ENCODE measurements at places on chromosomes 6 and 20.

DNA sequence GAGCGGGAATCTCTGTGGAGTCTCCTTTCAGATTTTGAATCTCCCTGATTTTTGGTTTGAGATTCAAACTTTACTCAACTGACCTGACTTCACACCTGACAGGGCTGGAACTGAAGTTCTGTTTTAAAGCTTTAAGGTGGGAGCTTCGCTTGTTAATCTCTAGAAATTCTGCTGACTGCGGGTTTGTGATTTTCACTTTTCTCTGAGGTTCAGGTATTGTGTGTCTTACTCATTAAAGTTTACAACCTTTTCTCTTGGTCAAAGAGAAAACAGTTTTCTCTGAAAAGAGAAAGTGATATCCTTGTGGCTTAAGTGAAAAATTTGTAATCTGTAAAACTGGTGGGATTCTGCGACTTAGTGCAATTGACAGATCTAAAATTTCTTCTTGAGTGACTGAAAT, 20.7 kb upstream of the IGF2R start:
- H3K27ac ChIP-seq, result no peak overlapping the region
- no peak for DNase-seq
- H3K4me1 ChIP-seq, result no peaks in the 10 kb centered on the region
- H3K36me3 ChIP-seq, result no peaks in the 10 kb centered on the region
- no peaks in the 10 kb centered on the region for H3K27me3 ChIP-seq
- H3K4me3 ChIP-seq, result no peak overlapping the region

DNA sequence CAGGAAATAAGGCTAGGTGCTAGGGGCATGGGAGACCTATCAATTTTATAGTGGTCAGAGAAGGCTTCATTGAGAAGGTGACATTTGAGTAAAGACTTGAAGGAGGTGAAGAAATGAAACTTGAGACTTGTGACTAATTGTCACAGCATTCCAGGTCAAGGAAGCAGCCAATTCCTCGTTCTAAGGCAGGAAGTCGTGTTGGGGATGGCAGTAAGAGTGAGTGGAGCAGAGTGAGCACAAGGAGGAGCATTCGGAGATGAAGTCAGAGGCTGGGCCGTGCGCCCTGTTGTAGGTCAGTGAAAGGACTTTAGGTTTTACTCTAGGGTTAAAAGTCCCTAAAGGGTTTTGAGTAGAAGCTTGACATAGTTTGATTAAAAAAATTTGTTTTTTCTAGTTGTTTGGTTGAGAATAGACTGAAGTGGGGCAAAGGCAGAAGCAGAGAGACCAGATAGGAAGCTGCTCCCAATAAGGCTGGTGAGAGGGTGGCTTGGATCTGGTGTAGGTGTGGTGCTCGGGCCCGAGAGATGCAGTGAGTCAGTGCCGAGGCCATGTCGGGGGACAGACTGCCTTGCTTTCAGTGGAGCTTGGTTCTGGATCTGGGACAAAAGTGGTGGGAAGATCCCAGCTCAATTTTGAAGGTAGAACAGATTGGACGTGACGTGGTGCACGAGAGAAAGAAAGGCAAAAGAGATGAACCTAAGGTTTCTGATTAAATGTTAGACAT, 2.6 kb upstream of the RSPH3 start:
- H3K36me3 ChIP-seq, result no peaks in the 10 kb centered on the region
- H3K4me1 ChIP-seq, result peaks cover 17% of the 10 kb centered on the region
- no peak overlapping the region for H3K27ac ChIP-seq
- no peak overlapping the region for H3K4me3 ChIP-seq

GRCh38 chr6:62229231-62229630, 56.8 kb downstream of the KHDRBS2 start:
- no peak overlapping the region for H3K4me3 ChIP-seq
- H3K36me3 ChIP-seq, result no peaks in the 10 kb centered on the region
- H3K27me3 ChIP-seq, result no peaks in the 10 kb centered on the region
- DNase-seq, result no peak
- no peak overlapping the region for H3K27ac ChIP-seq

GRCh38 chr6:160274871-160275510, 16.4 kb upstream of the SLC22A2 start:
- H3K4me1 ChIP-seq, result no peaks in the 10 kb centered on the region
- no peaks in the 10 kb centered on the region for H3K36me3 ChIP-seq
- no peak overlapping the region for H3K4me3 ChIP-seq
- no peak overlapping the region for H3K27ac ChIP-seq
- DNase-seq, result no peak

- no peak for DNase-seq
- H3K27ac ChIP-seq, result no peak overlapping the region
- H3K4me3 ChIP-seq, result no peak overlapping the region
- H3K27me3 ChIP-seq, result no peaks in the 10 kb centered on the region
Observed at GRCh38 chr6:137610702-137611101, 116.5 kb upstream of the OLIG3 start.

- no peaks in the 10 kb centered on the region for H3K36me3 ChIP-seq
- no peaks in the 10 kb centered on the region for H3K27me3 ChIP-seq
- no peak for DNase-seq
- H3K4me3 ChIP-seq, result no peak overlapping the region
Observed at GRCh38 chr20:58448958-58449357, 59.9 kb downstream of the VAPB start.

- H3K36me3 ChIP-seq, result no peaks in the 10 kb centered on the region
- no peak overlapping the region for H3K27ac ChIP-seq
- H3K4me3 ChIP-seq, result no peak overlapping the region
- no peaks in the 10 kb centered on the region for H3K27me3 ChIP-seq
- no peak for DNase-seq
Observed at GRCh38 chr6:42429042-42429585, 22.6 kb downstream of the TRERF1 start.

- no peak overlapping the region for H3K27ac ChIP-seq
- no peaks in the 10 kb centered on the region for H3K36me3 ChIP-seq
- no peak for DNase-seq
- H3K27me3 ChIP-seq, result no peaks in the 10 kb centered on the region
Observed at GRCh38 chr6:155641603-155642002, 186.0 kb upstream of the NOX3 start.

DNA sequence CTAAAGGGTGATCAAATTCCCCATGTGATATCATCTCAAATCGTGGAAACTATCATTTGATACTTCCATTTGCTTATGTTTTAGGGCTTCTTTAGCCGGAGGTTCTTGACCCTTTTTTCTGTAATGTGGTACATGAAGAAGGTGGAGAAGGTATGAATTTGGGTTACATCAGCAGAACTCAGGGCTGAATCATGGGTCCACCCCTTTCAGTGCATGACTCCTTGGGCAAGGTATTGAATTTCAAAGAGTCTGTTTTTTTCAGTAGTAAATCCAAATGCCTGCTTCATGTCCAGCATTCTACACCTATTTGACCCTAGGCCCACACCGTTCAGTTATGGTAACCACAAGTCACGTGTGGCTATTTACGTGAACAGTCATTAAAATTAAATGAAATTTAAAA, 30.6 kb upstream of the QKI start:
- H3K27ac ChIP-seq, result no peak overlapping the region
- H3K36me3 ChIP-seq, result no peaks in the 10 kb centered on the region
- no peaks in the 10 kb centered on the region for H3K4me1 ChIP-seq
- H3K4me3 ChIP-seq, result no peak overlapping the region
- no peak for DNase-seq

GRCh38 chr6:91276315-91276714, 689.4 kb upstream of the MAP3K7 start:
- no peaks in the 10 kb centered on the region for H3K27me3 ChIP-seq
- no peak overlapping the region for H3K4me3 ChIP-seq
- no peak overlapping the region for H3K27ac ChIP-seq
- H3K36me3 ChIP-seq, result no peaks in the 10 kb centered on the region
- no peaks in the 10 kb centered on the region for H3K4me1 ChIP-seq

- no peaks in the 10 kb centered on the region for H3K27me3 ChIP-seq
- no peak for DNase-seq
- no peak overlapping the region for H3K4me3 ChIP-seq
- H3K4me1 ChIP-seq, result no peaks in the 10 kb centered on the region
Observed at GRCh38 chr20:63310265-63310991, 17.4 kb downstream of the COL20A1 start.

DNA sequence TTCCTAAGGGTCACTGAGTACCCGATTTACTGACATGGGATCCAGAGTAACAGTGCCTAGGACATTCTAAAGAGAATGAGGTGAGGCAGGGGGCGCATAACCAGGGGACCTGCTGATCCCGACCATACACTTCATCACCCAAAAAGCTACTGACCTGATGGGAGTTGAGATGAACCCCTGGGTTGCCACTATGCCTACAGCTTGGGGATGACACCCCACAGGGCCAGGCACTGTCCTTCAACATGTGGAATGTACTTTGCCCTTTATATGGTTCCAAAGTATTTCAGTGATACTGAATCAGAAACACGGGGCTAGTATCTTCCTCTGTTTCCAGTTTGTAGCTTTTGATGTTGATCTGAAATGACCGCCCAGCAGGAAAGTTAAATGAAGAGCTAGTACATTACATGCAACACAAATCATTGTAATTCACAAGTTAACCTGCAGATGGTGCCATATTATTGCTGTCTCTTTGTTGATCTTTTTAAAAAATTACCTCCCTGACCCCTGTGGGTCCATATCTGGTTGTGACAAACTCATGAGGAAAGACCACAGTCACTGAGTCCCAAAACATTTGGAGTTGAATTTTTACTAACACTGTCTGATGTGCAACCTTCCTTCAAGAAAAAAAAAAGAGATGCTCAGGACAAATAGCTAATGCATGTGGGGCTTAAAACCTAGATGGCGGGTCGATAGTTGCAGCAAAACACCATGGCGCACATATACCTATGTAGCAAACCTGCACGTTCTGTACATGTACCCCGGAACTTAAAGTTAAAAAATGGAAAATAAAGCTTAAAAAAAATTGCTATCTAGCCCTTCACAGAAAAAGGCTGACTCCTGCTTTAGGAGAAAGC, 42.7 kb upstream of the GCNT2 start:
- no peak overlapping the region for H3K4me3 ChIP-seq
- H3K27me3 ChIP-seq, result no peaks in the 10 kb centered on the region
- H3K36me3 ChIP-seq, result no peaks in the 10 kb centered on the region

DNA sequence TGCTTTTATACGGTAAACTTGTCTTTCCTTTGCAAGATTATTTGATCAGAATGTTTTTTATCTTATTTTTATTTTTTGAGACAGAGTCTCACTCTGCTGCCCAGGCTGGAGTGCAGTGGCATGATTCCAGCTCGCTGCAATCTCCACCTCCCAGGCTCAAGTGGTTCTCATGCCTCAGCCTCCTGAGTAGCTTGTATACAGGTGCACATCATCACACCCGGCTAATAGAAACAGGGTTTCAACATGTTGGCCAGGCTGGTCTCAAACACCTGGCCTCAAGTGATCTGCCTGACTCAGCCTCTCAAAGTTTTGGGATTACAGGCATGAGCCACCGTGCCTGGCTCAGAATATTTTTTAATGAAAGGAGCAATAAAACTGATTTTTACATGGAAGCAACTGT, 8.9 kb upstream of the LPIN3 start:
- H3K36me3 ChIP-seq, result no peaks in the 10 kb centered on the region
- no peak overlapping the region for H3K4me3 ChIP-seq
- H3K27me3 ChIP-seq, result no peaks in the 10 kb centered on the region
- DNase-seq, result no peak

GRCh38 chr6:146865756-146866379, 267.1 kb downstream of the ADGB start:
- H3K27me3 ChIP-seq, result no peaks in the 10 kb centered on the region
- DNase-seq, result no peak
- no peak overlapping the region for H3K27ac ChIP-seq
- H3K36me3 ChIP-seq, result no peaks in the 10 kb centered on the region

DNA sequence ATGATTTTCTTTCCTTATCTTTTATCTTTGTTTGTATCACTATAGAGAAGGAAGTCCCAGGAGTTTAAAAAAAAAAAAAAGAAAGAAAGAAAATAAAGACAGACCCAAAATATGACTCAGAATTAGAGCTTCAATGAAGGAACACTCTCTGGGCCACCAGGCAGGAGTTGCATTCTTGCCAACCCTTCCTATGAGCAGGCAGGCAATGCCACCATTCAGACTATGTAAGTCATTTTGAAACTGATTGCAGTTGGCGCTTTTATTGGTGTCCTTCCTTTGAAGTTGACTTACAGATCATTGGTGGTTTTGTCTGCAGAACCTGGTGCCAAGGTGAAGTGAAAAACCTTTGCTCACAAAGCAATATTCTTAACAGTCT, 50.3 kb downstream of the MYB start:
- H3K27me3 ChIP-seq, result no peaks in the 10 kb centered on the region
- no peak overlapping the region for H3K4me3 ChIP-seq
- no peak for DNase-seq
- no peak overlapping the region for H3K27ac ChIP-seq
- H3K36me3 ChIP-seq, result no peaks in the 10 kb centered on the region
- no peaks in the 10 kb centered on the region for H3K4me1 ChIP-seq

DNA sequence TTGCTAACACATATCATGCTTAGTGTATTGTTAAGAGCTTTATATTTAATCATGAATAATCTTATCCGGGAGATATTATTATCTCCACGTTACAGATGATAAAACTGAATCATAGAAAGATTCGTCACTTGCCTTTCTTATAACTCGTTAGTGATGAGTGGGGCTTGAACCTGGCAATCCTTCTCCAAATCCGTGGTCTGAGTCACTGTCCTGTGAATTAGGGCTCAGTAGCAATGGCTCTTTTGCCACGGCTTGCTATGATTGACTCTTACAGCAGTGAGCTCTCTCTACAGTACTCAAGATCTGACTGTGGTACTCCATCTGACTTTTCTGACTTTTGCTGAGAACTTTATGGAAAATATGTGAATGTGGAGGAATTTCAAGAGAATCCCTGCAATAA, 246.9 kb downstream of the PACRG start:
- H3K27ac ChIP-seq, result no peak overlapping the region
- H3K36me3 ChIP-seq, result no peaks in the 10 kb centered on the region
- no peak overlapping the region for H3K4me3 ChIP-seq
- no peaks in the 10 kb centered on the region for H3K4me1 ChIP-seq
- no peaks in the 10 kb centered on the region for H3K27me3 ChIP-seq

DNA sequence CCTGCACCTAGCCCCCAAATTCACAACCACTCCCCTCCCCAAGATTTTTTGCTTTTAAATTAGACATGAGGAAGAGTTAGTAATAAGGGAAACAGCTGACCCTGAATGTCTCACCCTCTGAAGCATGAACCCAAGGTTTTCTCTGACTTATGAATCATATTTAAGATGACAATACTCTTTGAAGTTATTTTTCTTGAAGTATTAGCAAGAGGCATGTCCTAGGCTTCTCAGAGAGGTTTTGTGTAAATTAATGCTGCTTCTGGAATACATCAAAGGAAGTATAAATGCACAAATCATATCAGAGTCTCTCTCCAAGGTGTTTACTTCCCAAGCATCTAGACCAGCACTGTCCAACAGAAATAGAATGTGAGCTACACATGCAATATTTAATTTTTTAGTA, 408.1 kb upstream of the MARCKS start:
- H3K4me3 ChIP-seq, result no peak overlapping the region
- H3K36me3 ChIP-seq, result no peaks in the 10 kb centered on the region
- H3K27me3 ChIP-seq, result no peaks in the 10 kb centered on the region
- no peaks in the 10 kb centered on the region for H3K4me1 ChIP-seq
- no peak overlapping the region for H3K27ac ChIP-seq
- DNase-seq, result no peak

DNA sequence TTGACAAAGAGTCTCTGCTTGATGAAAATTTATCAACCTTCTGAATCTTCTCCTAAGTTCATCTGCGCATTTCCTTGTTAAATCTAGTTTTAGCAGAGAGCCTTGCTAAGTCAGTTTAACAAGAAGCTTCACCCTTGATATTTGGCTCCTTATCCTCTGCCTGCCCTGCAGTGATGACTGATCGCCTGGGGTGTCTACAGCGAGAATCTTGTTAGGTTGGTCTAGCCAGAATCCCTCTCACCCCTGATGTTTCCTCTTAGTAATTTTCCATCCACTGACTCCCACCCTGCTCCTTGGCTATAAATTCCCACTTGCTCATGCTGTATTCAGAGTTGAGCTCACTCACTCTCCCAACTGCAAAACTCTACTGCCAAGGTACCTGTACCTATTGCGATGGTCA, 114.1 kb downstream of the TENT5A start:
- no peak overlapping the region for H3K4me3 ChIP-seq
- no peaks in the 10 kb centered on the region for H3K27me3 ChIP-seq
- DNase-seq, result no peak
- no peaks in the 10 kb centered on the region for H3K36me3 ChIP-seq
- no peaks in the 10 kb centered on the region for H3K4me1 ChIP-seq
